ENCODE measurements at places on chromosomes 1 and 21.

DNA sequence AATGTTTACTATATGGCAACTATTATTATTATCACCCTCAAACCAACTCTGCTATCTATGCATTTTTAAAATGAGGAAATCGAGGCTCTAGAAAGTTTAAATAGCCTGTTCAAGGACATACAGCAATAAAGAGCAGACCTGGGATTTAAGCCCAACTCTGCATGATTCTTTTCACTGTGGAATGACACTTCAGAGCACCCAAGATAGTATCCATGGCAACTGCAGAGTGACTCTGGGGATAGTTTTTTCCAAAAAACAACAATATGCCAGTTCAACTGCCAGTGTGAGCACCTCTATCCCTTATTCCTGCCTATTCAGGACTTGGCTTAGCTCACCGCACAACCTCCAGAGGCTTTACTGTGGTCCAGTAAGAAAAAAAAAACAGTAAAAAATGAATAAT, 293.9 kb downstream of the BRINP2 start:
- no peak for DNase-seq

GRCh38 chr1:185017338-185017737, 28.0 kb upstream of the RNF2 start:
- no peak for DNase-seq

GRCh38 chr1:47918257-47918867, 78.8 kb downstream of the TRABD2B start:
- DNase-seq = no peak

- no peak for DNase-seq
Measured at GRCh38 chr1:175313672-175314225, 121.2 kb upstream of the KIAA0040 start.

GRCh38 chr1:89894210-89895201, 73.7 kb downstream of the LRRC8D start:
- no peak for DNase-seq

- no peak for DNase-seq
Measured at GRCh38 chr21:45979141-45979631, 2.4 kb upstream of the COL6A1 start.

GRCh38 chr1:41378999-41379737, 17.9 kb downstream of the FOXO6 start:
- DNase-seq = no peak

DNA sequence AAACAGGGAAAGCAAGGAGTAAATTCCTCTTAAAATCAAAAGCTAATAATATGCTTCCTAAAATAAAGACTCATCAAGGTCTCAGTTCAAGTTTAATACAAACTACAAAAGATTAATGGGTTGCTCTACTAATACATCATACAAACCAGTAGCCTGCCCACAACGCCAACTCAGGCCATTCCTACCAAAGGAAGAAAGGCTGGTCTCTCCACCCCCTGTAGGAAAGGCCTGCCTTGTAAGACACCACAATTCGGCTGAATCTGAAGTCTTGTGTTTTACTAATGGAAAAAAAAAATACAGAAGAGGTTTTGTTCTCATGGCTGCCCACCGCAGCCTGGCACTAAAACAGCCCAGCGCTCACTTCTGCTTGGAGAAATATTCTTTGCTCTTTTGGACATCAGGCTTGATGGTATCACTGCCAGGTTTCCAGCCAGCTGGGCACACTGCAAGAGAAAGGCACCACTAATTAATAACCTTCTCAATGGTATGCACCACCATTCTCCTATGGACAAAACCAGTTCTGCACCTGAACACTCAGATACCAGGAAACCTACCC, 10.6 kb downstream of the PRDX1 start:
- DNase-seq = no peak

DNA sequence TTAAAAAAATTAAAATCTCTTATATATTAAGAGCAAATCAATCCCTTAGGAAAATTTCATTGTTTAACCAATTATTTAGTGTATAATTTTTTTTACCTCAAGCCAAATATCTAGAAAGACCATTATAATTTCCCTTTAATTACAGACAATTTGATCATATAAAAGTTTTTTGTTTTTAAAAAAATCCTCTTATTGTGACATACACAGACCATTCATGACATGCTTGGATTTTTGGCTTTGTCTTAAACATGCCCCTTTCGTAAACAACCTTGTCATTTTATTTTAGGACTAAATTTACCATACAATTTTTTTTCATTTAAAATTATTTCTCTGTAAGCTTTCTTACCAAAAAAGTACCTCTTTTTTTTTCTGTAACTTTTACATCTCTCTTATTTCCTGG, 14.2 kb upstream of the CYP4B1 start:
- no peak for DNase-seq

DNA sequence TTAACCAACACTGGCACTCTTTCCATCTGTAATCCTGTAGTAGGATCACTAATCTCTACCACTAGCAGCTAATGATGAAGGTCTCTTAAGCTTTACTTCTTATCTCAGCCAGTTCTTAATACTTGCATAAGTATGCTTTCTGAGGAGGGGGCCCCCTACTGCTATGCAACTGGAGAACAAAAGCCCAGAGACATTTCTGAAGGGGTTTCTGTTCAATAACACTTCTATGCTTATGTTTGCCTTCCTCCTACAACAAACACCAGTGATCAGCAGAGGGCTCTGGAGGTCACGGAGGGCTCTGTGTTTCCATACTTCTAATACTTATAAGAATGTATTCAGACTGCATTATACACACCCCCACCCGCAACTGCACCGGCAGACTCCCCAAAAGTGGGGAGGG, 215.8 kb downstream of the BARHL2 start:
- DNase-seq = no peak

DNA sequence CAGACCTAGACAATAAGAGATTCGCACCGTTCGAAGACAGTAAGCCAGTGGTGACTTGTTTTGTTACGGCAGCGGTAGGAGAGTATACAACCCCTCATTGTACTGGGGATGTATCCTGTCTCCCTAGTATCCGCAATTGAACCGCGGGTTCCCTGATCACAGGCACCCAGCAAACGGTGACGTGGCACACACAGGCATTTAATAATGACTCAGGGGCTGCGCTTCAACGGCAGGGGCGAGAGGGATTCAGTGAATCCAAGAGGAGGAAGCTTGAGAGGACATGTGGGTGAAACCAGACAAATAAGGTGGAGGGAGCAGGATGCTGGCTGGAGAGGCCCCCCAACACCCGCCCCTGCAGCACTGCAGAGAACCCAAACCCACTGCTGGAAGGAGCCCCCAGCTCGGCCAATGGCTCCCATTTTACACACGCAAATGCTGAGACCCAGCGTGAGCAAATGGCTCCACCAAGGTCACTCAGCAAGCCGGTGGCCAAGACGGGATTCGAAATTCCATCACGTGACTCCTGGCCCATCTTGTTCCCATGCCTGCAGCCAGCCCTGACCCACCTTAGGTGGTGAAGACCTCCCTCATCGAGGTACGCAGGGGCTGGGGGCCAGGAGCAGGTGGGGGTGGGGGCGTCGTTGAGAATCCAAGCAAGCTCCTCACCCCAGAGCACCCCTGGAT, 149.9 kb downstream of the SYF2 start:
- no peak for DNase-seq

DNA sequence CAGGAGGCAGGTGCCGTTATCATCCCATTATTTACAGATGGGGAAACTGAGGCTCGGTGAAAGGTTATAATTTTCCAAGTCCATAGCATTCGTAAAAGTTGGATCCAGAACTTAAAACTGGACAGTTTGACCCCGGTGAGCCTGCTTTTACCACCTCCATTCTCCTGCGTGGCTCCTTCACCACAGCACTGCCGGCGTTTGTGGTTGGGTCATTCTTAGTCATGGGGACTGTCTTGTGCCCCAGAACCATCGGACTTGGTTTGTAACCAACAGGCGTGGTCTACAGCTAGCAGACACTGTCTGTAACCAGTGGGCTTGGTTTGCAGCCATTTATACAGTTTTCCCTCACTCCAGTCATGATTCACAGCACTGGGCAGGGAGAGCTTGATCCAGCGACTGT, 511.3 kb downstream of the NPHP4 start:
- DNase-seq = no peak

GRCh38 chr1:3012456-3013291, 8.6 kb upstream of the ACTRT2 start:
- DNase-seq = no peak

DNA sequence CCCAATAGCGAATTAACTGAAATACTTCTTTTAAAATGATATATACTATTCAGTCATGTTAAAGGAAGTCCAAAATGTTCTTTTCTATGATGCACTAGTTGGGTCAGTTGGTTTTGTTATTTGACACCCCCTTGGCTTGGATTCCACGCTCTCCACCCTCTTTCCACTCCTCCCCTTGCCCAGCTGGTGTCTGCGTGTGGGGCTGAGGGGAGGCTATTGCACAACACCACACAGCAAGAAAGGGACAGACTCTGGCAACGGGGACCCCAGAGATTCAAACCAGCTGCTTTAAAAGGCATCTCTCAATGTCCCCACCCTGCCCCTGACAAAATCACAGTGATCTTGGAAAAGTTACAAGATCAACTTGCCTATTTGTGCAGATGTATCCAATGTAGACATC, 394.3 kb downstream of the TGFB2 start:
- DNase-seq = no peak

- DNase-seq = no peak
Measured at GRCh38 chr21:37869661-37870060, 46.6 kb downstream of the KCNJ6 start.

GRCh38 chr1:3945222-3945621, 45.1 kb upstream of the C1orf174 start:
- no peak for DNase-seq

DNA sequence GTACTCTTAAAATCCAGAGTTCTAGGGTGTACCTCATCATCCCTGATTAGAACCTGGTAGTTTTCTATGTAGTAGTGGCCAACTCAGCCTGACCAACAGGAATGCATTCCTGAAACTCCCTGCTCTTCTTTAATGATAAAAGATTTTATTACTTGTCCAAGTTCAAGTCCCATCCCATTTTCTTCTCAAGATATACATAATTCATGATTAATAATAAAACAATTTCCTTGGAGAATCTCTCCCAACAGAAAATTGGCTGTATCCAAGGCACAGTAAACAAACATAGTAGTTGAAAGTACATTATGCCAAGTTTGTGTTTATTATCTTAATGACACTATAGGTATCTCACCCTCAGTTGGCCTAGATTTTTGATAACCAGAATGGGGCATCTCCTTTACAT, 714.1 kb upstream of the ADAMTS5 start:
- DNase-seq = no peak

DNA sequence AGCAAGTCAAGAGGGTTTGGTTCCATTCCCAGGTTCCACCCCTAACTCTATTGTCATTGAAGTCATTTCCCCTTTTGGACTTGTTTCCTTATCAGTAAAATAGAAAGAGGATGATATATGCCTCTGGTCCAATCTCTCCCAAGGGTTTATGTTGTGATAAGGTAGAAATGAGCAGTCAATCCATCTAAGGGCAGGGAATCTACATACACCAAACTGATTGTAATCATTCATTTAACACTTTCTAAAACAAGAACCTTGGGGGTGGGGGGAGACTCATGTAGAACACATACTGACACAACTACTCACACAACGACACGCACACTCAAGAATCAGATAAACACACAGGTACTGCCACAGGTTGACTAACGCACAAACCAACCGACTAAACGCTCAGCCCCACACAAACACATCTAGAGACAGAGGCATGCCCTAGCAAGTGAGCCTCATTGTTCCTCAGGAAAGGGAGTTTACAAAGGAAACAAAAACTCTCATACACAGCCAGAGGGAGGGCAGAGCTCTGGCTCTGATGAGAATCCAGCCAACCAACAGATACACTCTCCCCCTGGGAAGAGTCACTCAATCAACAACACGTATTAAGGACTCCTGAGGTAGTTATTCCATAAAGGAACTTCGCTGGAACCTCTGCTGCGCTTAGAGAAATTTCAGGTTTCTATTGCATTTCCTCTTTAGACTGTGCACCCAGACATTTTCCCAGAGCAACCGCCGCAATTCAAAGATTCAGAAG, 1.0 kb downstream of the F11R start:
- no peak for DNase-seq

GRCh38 chr1:51877434-51878307, 856 bp downstream of the NRDC start:
- DNase-seq = no peak

DNA sequence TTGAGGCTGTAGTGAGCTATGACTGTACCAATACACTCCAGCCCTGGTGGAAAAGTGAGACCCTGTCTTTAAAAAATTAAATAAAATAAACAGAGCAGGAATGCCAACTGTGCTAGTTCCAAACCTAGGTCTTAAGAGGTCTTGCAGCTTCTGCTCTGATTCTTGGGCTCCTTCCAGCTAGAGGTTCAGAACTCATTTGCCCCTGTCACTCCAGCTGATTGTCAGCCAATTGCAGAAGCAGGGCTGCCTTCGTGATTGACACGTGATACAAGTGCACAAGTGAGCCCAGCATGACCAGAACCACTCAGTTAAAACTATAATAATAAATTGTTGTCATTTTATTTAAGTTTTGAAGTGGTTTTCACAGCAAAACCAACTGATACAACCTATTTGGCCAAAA, 298.4 kb downstream of the USP25 start:
- DNase-seq = no peak

- DNase-seq = no peak
Measured at GRCh38 chr1:197093226-197093885, 26.3 kb upstream of the F13B start.

- DNase-seq = no peak
Measured at GRCh38 chr21:14312871-14313270, 70.1 kb downstream of the HSPA13 start.

DNA sequence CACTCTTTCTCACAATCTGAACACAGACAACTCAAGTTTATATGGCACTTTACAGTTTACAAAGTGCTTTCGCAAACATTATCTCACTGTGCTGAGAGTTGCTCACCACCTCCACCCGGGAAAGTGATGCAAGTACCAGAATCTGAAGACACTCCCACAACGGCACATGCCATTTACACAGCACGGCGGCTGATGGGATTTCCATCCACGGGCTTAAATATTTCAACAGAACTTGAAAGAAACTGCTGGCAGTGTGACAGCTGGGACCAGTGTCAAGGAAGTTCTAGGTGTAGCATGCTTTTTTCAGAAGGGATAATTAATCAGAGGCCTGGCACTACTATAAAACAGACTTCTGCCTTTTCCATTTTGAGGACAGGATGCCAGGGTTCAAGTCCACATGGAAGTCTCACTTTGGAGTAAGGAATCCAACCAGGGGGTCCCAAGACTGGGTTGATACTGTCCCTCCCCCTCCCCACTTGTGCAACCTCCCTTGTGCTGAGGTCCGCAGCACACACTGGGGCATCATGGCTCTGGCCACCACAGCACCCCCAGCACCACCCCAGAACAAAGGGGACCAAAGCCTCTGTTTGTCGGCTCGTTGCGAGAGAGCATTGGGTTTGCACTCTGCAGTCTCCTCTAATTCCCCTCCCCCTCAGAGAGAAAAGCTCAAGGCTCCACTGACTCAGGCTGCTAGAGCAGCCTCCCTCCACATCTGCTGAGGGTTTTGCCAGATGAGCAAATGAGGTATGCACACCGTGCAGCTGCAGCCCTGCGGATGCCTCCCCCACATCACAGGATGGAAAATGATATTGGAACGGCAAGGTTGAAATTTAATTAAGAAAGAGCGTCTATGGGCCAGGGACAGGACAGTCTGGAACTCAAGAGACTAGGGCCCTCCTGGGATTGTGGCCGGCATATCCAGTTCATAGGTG, 154.9 kb downstream of the TGFBR3 start:
- no peak for DNase-seq

- no peak for DNase-seq
Measured at GRCh38 chr1:108703939-108704338, 8.8 kb upstream of the FNDC7 start.

GRCh38 chr1:246210756-246211155, 296.3 kb downstream of the SMYD3 start:
- no peak for DNase-seq

- DNase-seq = no peak
Measured at GRCh38 chr1:29785554-29785953, 549.2 kb downstream of the PTPRU start.

GRCh38 chr1:2466270-2466665, 9.8 kb upstream of the PLCH2 start:
- no peak for DNase-seq
